ENCODE measurements at places on chromosomes 5 and 9.

- no peak for DNase-seq
These were observed 11.1 kb upstream of the PAIP1 start for GRCh38 chr5:43567967-43568366.

- no peak for DNase-seq
These were observed 14.4 kb upstream of the CDC20B start for GRCh38 chr5:55187370-55187769.

DNA sequence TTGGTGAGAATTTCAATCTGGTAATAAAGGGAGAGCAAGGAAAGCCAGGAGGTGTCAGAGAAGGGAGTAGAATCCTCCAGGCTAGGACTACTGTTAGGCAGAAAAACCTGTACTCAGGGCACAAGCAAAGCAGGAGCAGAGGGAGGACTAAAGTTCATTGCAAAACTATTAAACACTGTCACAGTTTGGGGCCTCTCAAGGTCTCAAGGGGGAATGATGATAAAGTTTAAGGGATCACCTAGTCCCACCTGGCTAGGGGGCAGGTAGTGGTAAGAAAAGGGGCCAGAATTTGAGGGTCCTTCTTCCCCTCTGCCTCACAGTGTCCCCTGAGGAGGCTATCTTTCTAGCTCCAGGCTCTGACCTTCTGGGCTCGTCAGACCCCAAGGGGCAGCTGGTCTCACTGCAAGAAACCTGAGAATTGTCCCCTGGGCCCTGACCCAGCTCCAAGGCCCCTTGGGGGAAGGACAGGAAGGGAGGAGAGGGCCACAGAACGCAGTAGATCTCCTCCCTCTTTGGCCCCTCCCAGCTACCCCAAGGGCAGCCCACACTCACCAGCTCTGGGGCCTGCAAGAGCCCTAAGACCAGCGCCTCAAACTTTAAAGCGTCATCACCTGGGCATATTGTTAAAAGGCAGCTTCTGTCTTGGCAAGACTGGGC is 974 bp downstream of the CCDC69 start:
- DNase-seq = no peak

GRCh38 chr9:36551910-36552309 is 20.8 kb upstream of the MELK start:
- no peak for DNase-seq

DNA sequence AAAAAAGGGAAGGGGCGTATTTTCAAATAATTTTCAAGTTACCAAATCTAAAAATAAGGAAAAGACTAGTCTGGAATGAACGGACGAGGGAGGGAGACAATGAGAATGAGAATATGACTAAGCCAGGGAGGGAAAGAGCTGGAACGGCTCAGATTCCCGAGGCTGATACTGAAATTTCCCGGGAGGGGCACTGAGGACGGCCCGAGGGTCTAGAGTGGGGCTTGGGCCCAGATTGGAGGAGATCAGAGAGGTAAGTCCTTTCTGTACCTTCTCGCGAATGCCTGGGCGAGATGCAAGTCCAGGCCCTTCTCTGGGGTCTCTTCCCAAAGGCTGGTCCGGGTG is 3.4 kb upstream of the CCIN start:
- DNase-seq = no peak

GRCh38 chr5:50691399-50692016 is 25.1 kb downstream of the PARP8 start:
- no peak for DNase-seq

GRCh38 chr9:34575862-34576596 is 13.5 kb downstream of the CNTFR start:
- DNase-seq = no peak

GRCh38 chr5:89346573-89346972 is 463.6 kb upstream of the MEF2C start:
- DNase-seq = no peak

DNA sequence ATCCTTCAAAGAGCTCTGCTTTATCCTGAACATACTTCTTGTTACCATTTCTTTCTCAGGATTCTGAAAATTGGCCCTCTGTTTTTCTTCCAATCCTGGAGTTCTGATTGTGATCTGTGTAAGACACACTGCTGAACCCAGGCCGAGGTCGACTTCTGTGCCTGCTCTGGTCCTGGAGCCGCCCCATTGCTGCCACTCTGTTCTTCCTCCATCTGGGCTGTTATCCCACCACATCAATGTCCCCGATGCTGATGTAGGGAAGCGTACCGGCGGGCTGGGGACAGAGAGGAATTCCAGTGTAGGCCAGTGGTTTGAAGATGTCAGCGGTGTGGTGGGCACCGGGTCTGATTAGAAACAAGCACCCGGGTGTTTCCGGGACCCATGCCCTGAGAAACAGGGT is 102.5 kb downstream of the LIFR start:
- no peak for DNase-seq

DNA sequence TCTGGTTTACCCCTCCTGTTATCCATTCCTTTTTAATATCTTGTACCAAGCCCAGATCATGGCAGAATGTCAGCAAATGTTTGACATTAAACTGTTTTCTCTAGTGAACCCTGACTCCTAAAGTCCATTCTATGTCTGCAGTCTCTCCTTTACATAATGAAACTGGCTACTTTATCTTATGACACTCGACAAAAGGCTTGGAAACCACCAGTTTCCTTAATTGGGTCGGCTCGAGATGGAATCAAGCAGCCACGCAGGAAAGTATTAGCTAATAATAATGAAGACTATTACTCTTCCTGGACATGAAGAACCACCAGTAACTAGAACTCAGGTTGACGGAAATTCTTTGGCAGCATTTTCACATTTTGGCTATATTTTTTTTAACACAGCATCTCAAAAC is 17.5 kb downstream of the DAP start:
- no peak for DNase-seq

DNA sequence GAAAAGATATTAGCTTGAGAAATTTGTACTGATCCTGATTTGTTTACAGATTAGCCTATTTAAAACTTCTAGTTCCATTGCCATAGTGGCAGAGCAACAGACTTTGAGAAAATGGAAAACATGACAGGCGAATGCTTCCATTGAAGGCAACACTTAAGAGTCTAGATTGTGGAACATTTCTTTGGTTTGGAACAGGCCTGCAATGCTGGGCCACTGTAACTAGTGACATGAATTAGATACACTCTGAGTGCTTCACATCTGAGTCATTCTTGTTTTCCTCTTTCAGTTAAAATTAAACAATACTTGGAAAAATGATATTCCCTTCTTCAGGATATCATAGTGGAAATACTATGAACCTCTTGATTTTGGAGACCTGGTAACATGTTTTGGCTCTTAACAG is 453.6 kb upstream of the TUSC1 start:
- DNase-seq = no peak

DNA sequence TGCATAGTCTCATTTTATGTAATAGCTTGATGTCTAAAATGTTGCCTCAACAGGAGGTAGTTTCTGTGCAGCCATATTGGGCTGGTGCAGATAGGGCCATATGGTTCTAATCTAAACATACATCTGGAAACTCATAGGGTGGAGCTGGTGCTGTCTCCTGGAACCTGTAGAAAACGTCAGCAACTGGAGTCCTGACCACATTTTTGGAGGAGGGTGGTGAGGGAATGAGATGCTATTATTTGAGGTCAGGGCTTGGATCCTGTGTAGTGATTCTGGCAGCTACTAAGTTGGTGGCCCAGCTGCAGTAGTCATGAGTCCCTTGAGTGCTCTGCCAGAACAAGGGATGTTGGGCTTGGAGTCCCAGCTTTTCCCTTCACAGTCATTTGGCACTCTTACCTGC is 14.1 kb downstream of the MAN2A1 start:
- DNase-seq = no peak

- no peak for DNase-seq
These were observed 267.8 kb upstream of the ZNF608 start for GRCh38 chr5:125014202-125014601.

DNA sequence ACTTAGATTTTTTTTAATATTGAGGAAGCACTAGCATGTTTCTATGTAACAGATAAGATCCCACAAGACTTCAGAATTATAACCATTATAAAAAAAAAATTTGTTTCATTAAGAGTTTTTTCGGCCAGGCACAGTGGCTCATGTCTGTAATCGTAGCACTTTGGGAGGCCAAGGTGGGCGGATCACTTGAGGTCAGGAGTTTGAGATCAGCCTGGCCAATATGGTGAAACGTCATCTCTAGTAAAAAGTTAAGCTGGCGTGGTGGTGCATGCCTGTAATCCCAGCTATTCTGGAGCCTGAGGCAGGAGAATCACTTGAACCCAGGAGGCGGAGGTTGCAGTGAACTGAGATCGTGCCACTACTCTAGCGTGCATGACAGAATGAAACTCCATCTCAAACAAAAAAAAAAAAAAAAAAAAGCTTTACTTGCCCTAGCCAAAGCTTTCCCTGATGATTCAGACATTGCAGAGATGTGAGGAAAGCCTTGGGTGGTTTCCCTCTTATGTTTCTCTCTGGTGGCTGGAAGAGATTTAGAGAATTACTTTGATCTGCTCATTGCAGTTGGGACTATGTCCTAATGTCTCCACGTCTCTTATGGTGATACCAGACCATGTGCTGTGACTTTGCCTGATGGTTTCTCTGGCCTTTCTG is 65.4 kb downstream of the EGFLAM start:
- no peak for DNase-seq

GRCh38 chr5:38371596-38371995 is 113.2 kb downstream of the EGFLAM start:
- no peak for DNase-seq

DNA sequence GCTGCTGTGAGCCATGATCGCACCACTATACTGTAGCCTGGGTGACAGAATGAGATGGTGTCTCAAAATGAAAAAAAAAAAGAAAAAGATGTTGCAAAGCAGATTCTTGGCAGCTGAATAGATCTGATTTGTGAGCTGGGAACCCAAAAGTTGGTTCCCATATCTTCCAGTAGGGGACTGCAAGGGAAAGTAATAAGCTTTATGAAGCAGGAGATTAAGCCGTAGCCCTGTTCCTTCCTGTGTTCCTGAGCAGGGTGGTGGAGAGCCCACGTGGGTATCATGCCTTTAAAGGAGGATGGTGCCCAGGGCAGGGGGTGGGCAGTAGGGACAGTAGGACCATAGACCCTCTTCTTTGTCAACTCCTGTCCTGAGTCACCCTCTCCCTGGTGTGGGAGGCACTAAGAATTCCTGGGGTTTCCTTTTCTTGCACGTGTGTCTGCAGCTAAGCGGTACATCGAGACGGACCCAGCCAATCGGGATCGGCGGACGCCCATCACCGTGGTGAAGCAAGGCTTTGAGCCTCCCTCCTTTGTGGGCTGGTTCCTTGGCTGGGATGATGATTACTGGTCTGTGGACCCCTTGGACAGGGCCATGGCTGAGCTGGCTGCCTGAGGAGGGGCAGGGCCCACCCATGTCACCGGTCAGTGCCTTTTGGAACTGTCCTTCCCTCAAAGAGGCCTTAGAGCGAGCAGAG is 37.9 kb downstream of the STOM start:
- DNase-seq = no peak

- DNase-seq = no peak
These were observed 60.6 kb downstream of the TMEM174 start for GRCh38 chr5:73233461-73234203.

GRCh38 chr5:151183456-151184245 is 26.1 kb upstream of the ANXA6 start:
- no peak for DNase-seq

DNA sequence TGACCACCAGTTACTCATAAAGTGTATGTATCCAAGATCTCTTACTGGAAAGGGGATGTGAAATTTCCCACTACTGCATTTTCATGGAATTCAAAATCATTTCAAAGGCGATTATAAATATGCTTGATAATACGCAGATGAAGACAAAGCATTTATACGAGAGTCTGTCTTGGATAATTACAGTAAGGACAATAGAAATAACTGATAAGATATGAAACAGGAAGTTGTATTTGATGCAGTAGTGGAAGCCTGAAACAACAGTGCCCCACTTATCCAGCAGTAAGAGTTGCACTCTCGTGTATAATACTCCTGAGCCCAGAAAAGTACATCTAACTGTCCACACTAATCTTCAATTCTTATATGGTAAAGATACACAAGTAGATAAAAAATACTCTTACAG is 188.7 kb upstream of the POU5F2 start:
- no peak for DNase-seq

DNA sequence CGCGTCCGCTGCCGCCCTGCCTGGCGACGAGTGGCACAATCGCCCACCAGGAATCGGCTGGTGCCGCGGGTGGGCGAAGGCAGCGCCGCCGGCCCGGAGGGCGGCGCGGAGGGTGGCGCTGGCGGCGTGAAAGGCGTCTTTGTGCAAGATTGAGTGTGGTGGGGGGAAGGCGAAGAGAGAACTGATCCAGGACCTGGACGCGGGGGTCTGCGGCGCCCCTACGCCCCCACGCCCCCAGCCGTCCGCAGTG is 4.6 kb upstream of the RGMB start:
- DNase-seq = no peak

GRCh38 chr5:156254196-156254595 is 72.8 kb upstream of the SGCD start:
- DNase-seq = no peak

DNA sequence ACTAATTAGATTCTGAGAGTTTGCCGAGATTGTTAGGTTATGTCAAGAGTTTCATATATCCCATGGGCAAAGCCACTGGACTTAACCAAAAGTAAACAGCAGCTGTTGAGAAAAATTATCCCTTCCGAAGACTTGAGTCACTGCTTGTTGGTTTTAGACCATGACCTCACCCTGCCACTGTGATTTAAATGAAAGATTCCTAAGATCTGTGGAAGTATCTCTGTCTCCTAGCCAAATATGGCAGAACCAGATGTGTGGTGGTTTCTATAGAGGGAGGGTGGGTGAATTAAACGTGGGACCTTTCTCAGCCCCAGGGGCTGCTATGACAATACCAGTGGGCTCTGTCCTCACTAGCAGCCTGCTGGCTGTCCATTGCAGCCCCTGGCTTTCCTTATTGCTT is 19.3 kb downstream of the DMRT3 start:
- no peak for DNase-seq

DNA sequence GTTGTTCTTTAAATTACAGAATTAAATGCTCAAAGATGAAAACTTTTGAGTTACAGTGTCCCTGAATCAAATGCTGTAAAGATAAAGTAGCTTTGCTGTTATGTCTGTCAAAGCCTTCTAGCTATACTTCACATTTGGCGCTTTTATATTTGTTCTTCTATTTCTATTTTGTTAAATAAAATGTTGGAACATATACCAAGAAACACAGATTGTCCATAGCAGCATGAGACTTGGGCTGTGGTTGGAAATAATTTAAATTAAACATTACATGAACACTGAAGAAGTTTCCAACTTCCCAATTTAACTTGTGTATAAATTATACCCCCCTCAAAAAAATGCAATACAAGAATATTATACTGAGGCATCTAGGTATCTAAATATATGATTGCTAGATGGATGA is 249.8 kb downstream of the NR2F1-AS1 start:
- no peak for DNase-seq

DNA sequence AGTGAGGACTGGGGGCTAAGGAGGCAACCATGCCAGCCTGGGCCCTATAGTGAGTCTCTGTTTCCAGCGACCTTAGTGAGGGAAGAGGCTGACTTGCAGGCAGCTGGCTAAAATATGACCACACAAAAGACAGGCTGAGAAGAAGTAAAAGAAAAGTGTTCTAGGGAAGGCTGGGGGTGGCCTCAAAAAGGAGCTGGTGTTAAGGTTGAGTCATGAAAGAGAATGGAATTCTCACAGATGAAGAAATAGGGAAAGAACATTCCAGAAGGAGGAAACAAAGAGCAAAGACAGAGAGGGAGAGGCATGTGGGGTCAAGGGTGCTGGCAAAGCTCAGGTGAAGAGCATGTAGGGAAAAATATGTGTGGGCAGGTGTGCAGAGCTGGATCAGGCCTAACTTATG is 302.7 kb upstream of the RFX3 start:
- DNase-seq = no peak

- no peak for DNase-seq
These were observed 30.3 kb downstream of the NDUFS4 start for GRCh38 chr5:53590759-53591158.

- DNase-seq = peak; percentile 8
These were observed 28.1 kb downstream of the NTRK2 start for GRCh38 chr9:84697509-84698114.

Measured in activated CD8-positive, alpha-beta memory T cell treated with anti-CD3 and anti-CD28 coated beads for 48 hours (primary cell).